ENCODE measurements at places on chromosomes 7 and 10.

- DNase-seq, result no peak
These were observed 79.9 kb upstream of the THSD7A start for GRCh38 chr7:11911900-11912299.

- DNase-seq, result no peak
These were observed 1.0 kb upstream of the CHN2 start for GRCh38 chr7:29193316-29194205.

GRCh38 chr10:69337296-69338132, 59.2 kb downstream of the HK1 start:
- DNase-seq, result no peak

- DNase-seq, result no peak
These were observed 27.7 kb downstream of the CPXM2 start for GRCh38 chr10:123863721-123864482.

GRCh38 chr10:11406746-11407145, 204.7 kb downstream of the USP6NL start:
- DNase-seq, result no peak

DNA sequence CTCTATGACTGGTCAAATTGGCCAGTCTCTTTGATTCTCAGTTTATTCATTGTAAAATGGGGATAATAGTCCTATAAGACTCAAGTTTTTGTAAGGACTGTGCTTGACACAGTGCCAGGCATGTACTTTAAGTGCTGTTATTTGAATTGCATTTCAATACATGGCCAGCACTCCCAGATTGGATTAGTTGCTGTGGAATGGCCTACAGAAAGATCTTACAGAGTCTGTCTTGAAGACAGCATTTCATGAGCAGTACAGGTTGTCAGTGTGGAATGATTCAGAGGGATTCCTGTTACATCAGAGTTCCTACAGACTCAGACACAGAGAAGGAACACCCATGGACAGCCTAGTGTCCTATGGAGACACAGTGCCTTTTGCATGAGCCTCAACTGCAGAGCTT, 238.1 kb upstream of the BMPER start:
- no peak for DNase-seq

- no peak for DNase-seq
These were observed 43.8 kb upstream of the DMBT1 start for GRCh38 chr10:122516734-122517133.

DNA sequence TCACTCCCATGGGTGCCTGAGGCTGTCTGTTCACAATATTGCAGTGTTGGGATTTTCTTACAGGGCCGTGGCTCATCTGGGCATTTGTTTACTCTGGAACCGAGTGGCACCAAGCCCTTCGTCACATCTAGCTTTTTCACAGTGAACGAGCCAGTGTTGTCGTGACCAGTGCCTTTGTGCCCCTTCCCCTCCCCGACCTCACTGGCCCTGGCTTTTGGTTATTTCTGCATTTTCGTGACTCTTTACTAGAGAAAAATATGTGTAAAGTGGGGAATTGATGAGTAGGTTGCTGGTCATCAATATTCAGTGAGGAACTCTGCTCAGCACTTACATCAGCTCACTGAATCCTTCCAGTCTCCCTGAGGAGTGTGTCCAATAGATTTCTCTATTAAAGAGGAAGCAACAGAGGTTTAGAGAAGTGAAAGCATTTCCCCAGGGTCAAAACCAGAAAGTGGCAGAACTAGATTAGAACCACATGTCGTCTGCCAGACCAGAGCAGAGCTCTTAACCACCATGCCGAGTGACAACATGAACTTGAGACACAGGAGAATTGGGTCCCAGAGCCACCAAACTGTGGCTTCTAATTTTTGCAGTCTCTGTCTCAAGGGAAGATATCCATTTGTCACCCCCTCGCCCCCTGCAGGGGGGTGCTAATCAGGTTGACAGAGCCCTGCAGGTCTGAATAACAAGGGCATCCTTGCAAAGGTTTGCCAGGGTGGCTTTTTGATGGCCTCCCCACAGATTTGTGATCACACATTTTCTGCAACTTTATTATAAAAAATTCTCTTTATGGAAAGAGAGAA, 125.3 kb downstream of the CHN2 start:
- DNase-seq, result no peak

DNA sequence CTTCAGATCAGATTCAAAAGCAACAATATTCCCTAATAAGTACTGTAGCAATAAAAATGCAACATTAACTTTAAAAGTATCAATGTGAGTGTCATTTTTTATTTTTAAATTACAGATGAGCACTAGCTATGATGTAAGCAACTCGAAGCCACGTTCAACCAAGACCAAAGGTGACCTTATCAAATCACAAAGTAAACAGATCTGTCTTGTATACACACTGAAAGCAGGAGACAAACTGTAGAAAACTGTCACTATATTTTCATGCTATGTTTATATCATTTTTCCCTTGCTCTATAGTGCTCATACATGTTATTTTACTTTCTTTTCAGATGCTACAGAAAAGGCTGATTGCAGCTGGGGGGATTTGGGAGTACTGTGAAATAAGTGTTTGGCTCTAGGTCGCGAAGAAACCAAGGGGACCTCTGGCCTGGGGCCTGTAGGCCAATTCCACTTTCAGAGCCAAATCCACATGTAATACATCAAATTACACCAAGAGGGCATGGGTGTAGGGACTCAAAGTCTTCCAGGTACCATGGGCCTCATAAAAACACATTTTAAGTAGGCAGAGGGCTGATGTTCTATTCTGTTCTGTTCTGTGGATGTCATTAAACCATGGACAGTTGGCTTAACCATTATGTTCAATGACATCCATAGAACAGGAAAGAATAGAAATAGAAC, 245.2 kb downstream of the SFMBT2 start:
- no peak for DNase-seq

GRCh38 chr7:132168239-132168638, 408.0 kb downstream of the PLXNA4 start:
- DNase-seq, result no peak

DNA sequence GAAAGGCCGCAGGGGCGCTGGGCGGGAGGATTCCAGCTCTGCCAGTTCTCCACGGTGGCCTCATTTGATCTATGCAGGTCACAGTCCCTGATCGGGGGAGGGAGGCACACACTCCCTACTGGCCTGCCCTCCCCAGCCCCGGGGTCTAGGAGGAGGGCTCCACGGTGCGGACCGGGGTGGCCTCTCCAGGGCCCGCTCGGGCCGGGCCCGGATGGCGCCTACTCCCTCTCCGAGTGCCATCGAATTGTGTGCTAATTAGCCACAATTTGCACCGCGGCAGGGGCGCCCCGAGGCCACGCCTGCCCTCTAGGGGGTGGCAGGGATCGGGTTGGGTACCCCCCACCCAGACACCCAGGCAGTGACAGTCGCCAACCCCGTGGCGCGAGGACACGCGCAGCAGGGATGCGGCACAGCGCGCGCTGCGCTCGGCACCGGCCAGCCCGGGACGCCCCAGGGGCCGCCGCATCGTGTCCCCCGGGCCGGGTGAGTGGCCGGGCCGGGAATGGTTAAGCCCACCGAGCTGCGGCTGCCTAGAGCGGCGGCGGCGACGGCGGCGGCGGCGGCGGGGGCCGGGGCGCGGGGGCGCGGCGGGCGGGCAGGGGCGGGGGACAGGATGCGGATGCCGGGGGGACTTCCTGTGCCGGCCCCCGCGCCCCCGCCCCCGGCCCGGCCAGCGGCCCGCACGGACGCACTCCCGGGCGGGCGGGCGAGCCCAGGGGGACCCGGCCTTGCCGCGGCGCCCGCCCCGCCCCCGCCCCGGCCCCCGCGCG, at the start of gene ZNF853:
Gene ZNF853, plus strand, starts transcription at position 658 of the 770 bp plus-strand sequence. CDS start 565 bp downstream, outside the sequence.
- DNase-seq, result no peak

GRCh38 chr7:73749931-73750776, 11.6 kb upstream of the ABHD11 start:
- no peak for DNase-seq

- no peak for DNase-seq
These were observed 10.5 kb downstream of the SKAP2 start for GRCh38 chr7:26853788-26854393.

DNA sequence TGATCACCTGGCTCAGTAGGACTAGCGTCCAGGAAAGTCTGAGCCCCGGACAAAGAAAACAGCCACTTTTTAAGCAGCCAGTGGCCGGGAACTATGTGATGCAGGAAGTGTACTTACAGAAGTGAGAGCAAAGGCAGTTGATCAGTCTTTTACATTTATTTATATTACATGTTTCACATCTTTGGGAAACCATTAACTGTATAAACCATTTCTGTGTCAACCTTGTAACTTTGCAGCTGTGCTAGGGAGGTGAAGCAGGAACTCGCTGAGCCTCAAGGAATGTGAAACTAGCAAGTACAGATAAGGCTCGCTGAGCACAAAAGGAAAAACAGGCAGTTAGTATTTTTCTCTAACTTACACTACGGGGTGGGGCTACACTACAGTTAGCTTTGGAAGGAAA, 39.9 kb upstream of the HECW1 start:
- DNase-seq, result no peak

DNA sequence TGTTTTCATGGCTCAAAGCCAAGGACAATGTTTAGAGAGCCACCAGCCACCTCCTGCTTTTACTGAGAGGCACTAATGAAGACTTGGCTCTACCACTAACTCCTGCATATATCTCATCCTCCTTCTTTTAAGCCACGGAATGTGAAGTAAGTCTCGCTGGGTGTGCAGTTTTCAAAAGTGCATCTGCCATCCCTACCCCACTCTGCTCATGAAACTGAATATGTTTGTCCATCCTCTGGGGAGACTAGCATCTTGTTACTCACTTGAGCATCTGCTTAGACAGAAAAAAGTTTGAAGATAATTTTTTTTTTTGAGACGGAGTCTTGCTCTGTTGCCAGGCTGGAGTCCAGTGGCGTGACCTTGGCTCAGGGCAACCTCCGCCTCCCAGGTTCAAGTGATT, 40.8 kb downstream of the EPDR1 start:
- DNase-seq, result no peak

DNA sequence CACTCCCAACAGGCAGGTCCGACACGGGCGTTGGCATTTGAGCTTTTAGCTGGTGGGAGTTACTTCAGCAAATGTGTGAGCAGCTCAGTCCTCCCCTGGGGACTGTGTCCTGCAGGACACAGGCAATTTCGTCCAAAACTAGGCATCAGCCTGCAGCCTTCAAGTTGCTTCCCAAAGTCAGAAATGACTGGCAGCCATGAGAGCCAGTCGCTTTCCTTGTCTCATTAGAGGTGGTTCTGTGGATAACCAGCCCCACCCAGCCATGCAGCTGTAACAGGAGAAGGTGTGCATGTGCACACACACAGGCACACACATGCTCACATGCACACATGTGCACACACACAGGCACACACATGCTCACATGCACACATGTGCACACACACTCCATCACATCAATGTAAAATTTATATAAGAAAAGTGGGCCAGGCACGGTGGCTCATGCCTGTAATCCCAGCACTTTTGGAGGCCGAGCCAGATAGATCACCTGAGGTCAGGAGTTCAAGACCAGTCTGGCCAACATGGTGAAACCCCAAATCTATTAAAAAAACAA, 138.8 kb upstream of the TCERG1L start:
- DNase-seq, result no peak

DNA sequence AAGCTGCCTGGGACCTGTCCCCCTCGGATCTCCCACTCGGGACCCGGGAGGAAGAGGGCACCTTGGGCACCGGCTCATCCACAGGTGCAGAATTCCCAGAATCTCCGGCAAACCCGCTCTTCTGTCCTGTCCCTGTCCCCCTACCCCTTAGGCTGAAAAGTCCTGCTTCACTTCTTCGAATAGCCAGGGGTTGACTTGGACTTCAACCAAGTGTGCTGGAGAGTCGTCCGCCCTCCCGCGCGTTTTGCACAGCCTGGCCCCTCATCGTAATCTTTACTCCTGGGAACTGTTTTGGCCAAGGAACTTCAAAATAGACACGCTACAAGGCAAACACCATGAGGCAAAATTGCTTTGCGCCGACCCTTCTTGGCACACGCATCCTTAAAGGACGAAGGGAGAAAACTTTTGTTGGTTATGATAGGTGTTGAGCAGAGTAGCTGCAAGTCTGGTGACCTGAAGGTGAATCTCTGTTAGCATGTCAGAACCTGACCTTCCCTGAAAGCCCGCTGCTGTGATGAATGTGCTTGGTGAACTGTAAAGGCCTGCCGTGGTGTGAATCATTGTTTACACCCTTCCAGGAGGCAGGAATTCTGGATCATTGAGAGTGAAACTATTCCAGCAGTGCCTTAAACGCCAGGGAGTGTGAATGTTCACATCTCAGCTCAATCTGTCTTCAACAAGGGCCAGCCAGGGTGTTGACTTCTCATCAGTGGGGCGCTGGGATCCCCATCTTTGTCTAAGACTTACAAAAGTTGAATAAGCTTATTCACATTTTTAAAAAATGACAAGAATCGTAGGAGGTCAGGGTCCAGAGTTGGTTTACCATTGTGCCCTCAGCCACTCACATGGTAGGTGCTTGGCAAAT, 589 bp upstream of the RAPGEF5 start:
- DNase-seq, result no peak

GRCh38 chr7:78323118-78323517, 524.5 kb downstream of the PHTF2 start:
- DNase-seq, result no peak

- no peak for DNase-seq
These were observed 3.3 kb upstream of the NPTX2 start for GRCh38 chr7:98613601-98614425.

DNA sequence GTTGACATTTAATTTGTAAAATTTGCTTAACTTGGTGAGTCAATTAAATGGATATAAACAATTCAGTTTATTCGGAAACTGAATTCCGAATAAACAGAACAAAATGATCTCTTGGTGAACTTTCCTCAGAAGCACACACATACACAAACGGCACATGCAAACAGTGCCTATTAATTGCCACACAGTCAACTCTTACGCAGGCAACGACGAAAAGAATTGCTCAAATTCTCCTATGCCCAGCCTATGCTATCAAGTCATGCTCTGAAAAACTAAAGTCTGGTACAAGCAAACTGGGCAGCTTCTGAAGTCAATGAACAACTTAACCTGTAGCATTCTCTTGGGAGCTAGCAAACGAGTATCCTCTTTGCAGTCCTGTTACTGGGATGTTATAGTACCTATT, 38.8 kb upstream of the ASL start:
- DNase-seq, result no peak

GRCh38 chr7:146542101-146542500, 425.5 kb downstream of the CNTNAP2 start:
- no peak for DNase-seq

DNA sequence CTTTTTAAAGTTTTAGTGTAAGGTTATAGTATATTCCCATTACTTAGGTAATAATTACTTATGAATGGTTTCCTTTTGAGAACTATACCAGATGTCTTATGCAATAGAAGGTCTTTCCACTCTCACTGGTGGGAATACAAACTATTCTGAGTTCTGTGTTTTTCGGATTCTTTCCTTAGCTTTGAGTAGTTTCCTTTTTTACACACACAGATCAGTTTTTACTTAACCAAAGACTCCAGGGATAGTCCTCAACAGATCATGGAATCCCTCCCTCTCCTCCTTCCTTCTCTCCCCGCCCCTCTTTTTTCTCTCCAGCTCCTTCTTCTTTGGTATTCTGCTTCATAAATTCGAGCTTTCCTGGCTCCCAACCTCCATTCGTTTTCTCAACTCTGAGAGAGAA, 13.3 kb downstream of the COPG2 start:
- no peak for DNase-seq

DNA sequence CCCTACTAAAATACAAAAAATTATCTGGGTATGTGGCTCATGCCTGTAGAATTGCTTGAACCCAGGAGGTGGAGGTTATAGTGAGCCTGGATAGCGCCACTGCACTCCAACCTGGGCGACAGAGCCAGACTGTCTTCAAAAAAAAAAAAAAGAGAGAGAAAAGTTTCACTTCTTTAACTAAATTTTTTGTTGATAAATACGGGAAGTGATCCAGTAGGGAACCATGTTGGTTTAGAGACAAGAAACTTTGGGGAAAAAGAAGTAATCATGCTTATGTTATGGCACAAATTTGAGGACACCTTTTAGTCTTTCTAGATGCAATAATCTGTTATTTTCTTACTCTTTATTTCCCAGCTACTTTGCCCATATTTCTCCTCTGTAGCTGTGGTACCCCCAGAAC, 309.7 kb downstream of the TYW1 start:
- DNase-seq, result no peak
